ENCODE measurements at places on chromosomes 13 and 19.

- DNase-seq = no peak
These were observed 737 bp upstream of the ZNF181 start for GRCh38 chr19:34733266-34733745.

GRCh38 chr13:113801289-113801961, 42.4 kb downstream of the TMEM255B start:
- DNase-seq = no peak

DNA sequence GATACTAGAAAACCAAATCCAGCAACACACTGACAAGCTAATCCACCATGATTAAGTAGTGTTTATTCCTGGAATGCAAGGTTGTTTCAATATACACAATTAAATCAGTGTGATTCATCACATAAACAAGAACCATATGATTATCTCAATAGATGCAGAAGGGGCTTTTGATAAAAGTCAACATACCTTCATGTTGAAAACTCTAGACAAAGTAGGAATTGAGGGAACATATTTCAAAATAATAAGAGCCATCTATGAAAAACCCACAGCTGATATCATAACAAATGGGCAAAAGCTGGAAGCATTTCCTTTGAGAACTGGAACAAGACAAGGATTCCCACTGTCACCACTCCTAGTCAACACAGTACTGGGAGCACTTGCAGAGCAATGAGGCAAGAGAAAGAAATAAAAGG, 213.6 kb upstream of the CSNK1A1L start:
- DNase-seq = no peak

DNA sequence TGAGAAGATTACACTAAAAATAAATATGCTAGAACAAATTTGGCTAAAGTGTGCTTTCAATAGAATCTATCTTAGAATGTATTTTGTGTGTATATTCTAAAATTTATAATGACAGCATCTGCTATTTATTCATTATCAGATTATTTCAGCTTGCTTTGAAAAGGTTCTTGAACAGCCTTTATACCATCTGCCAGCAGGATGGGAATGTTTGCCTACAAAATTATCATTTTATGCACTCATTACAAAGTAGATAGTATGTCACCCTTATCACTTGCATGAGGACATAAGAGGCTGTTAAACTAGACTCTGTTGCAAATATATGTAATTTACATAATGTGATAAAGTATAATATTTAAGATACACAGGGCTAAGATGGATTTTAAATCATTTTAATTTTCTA, 1286.9 kb upstream of the PCDH20 start:
- no peak for DNase-seq

GRCh38 chr13:65508338-65508737, 1721.8 kb downstream of the PCDH9 start:
- DNase-seq = no peak

GRCh38 chr19:4861147-4861546, 6.3 kb downstream of the PLIN3 start:
- DNase-seq = no peak

DNA sequence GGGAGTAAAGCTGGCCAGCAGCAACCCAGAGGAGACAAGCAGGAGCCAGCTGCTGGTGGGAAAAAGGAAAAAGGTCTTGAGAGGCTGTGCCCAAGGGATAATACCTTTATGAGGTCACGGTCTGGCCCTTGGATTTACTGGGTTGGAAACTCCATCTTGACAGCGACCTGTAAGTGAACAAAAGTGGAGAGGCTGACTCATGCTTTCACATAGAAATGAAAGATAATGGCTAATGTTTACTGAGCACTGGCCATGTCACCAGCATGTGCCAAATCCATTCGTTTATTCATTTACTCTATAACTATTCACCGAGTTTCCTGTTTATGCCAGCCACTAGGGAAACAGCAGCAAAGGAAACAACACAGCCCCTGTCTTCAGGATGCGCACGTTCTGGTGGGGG, 4.7 kb downstream of the VRK3 start:
- DNase-seq = no peak

- DNase-seq = no peak
These were observed 2.3 kb upstream of the NBEA start for GRCh38 chr13:34939771-34940170.
